ENCODE measurements at places on chromosomes 16 and 17. TPM values are rescaled to one million over a fixed set of nuclear protein-coding genes. Genes with fewer than 3 reads are reported as not detected.
A peak's percentile ranks its signal among the peaks of the same experiment; 100 is the strongest.

GRCh38 chr17:73401911-73402310 lies 90.1 kb upstream of the CDC42EP4 start:
- peak; percentile 31 for DNase-seq

DNA sequence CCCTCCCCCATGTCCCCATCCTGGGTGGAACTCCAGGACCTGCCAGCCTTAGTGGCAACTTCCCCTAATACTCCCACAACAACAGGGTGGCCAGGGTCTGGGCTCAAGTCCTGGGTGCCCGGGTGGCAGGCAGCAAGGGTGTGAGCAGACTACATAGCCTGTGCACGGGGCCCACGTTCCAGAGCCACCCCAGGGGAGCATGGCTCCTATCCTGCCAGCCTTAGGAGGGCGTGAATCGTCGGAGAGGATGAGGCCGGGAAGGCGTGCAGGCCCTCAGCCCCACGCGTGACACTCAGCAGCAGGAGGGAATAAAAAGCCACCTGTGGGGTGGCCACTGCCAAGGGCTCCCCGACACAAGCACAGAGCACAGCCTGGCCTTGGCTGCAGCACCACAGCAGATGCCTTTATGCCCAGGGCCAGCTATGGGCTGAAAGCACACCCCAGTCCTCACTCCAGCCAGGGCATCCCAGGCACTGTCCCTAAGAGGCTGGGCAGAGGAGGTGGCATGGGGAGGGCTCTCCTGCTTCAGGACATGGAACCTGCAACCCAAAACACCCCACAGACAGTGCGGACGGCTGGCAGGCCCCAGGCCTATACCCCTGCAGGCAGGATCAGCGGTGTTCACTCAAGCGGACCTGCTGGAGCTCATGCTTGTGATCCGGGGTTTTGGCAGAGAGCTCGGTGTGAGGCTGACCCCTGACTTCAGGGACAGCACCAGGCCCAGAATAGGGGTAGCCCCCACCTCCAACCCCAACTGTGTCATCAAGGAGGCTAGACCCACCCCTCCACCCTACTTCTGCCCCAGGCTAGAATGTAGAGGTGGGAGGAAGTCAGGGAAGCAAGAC lies 2.7 kb downstream of the BCAR1 start:
- DNase-seq: no peak

GRCh38 chr16:20329392-20330138 lies 2.3 kb upstream of the GP2 start:
- DNase-seq: no peak

DNA sequence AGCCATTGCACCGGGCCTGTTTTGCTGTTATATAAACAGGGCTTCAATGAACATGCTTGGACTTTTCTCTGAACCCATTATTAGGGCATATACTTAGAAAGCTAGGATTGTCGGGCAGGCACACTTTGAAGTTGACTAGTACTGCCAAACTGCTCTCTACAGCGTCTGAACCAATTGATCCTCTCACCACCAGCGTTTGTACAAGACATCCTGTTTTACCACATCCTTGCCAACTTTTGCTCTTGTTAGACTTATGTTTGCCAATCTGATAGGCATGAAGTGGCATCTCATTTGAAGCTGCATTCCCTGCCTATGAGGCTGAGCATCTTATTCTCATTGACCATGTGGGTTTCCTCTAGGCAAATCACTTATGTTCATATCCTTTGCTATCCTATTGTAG lies 7.4 kb upstream of the PPP1R9B start:
- DNase-seq: no peak

- DNase-seq: no peak
These were observed 24.8 kb upstream of the SLC25A19 start for GRCh38 chr17:75313941-75314551.

Gene RNF40
- 100 TPM for total RNA-seq

DNA sequence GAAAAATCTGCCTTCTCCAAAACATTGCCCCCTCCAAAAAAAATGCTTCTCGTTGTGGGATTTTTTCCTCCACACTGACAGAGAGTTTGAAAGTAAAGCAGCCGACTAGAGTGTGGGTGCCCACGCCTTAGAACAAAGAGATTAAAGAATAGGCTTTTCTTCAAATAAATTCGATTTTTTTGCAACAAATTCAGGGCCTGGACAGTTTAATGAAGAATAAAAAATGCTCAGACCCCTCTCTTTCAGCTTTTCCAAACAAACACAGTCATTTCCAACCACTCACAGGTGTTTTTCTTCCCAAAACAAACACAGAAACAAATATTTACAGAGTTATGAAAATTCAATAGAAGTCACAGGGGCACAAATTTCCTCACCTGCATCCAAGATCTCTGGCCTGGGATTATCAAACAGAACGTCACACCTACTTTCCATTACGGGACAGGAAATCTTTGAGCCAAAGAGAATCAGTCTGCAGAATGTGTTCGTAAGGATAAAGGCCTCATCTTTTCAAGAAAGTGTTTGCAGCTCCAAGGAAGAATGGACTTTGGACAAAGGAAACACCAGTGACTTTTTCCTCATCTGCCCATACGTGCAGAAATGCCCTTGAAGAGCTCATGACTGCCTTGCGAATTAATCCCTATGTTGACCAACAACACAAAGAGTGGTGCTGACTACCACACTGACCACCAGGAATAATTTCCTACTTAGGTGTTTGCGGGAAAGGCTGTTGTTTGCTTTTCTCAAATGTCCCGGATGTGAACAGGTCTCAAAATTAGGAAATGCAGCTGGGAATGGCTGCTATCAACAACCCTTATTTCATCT lies 31.3 kb upstream of the TOX3 start:
- DNase-seq: no peak

Gene AATK
- 4.1 TPM for total RNA-seq

DNA sequence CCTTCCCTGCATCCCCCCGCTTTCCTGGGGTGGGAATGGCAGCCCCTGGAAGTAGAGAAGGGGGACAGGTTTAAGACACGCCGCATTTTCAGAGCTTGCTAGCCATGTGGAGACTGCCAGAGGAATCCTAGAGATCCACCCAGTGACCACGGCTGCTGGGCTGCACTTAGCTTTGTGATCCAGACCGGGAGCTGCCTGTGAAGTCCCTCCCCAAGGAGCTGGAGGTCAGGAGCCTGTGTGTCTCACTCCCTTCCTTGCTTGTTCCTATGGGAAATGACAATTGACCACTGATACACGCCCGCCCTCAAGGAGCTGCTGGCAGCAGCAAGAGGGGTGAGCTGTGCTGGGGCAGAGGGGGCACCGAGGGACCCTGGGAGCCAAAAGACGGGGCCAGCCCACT lies 73.7 kb downstream of the SREBF1 start:
- no peak for DNase-seq

DNA sequence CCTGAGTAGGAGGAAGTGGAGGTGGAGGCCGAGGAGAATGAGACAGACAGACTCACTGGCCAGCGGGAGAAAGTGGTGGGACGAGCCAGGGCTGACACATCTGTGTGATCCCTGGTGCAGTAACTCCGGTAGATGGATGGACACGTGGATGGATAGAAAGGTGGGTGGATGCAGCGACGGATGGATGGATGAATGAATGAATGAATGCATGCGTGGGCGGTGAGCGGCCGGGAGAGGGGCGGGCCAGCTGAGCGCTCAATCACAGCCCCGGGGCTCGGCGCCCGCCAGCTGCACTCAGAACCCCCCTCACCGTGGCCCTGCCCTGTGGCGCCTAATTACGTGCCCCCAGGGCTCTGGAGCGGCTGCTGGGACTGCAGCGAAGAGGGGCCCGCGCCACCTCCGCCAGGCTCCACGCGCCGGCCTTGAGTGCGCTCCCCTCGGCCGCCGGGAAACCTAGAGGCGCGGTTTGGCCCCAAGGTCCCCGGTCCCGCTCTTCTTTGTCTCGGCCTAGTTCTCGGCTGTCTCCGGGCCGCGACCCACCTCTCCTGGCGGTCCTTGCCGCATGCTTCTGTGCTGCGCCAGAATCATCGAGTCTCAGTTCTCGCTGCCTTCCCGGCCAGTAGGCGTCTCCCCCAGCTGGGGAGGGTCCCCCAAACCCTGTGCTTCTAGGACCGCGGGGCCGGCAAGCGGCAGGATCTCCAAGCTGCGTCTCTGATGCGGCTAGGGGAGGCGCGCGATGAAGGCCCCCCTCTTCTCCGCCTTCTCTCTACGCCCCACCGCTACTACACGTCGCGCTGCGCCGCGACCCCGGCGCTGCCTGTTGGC lies 41.0 kb downstream of the RAI1 start:
- DNase-seq: no peak

GRCh38 chr17:38693700-38694329 lies 11.3 kb upstream of the MLLT6 start:
- peak; percentile 19 for DNase-seq

Gene SLC12A3
- total RNA-seq: not detected

DNA sequence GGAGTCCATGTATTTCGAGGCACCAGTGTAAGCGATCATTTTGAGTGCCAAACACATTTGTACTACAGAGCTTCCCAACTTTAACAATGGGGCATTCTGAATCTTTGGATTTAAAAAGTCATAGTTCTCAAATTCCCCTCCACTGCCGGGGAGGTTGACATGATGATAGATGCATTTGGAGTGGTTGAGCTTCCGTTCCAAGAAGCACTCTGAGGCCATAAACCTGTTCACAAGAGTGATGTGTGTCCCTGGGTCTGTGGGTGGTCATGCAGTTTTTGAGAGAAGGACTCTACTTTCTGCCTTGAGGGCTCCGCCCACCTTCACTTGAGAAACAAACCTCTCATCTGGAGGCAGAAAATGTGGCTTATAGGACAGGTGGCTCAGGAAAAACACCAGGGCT lies 43.7 kb downstream of the IRX5 start:
- no peak for DNase-seq

DNA sequence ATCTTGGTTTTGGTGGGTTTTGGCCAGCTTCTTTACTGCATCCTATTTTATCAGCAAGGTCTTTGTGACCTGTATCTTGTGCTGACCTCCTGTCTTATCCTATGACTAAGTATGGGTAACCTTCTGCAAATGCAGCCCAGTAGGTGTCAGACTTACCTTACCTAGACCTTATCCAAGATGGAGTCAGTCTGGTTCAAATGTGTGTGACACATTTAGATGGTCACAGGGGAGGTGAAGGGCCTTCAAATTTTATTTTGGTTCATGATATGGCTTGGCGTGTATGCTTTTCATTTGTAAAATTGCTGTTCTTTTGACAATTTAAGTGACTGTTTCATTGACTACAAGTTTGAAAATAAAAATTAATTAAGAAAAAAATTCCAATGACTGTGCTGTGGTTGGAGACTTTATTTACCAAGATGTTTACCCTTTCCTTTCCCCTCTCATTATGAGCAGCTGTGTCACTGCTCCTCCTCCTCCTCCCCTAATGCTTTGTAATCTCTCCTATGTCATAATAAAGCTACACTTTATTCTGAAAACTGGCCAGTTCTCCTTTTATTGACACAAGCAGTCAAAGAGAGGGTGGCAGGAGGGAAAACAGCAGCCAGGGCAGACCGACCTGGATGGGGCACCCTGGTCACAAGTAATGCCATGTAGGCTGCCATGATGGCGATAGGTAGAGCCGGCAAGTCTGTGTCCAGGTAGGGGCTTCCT lies 49.4 kb downstream of the TNFRSF13B start:
- DNase-seq: peak; percentile 28

- no peak for DNase-seq
These were observed 67.9 kb downstream of the IRX6 start for GRCh38 chr16:55391760-55392375.
